Activated CD4-positive, alpha-beta T cell treated with anti-CD3 and anti-CD28 coated beads, Interleukin-2, amount 50 U/mL, for 24 hours (primary cell): ENCODE measurements at places on chromosomes 11 and 22.

- no peak for DNase-seq
Observed at GRCh38 chr11:70423523-70424505, 25.5 kb downstream of the CTTN start.

DNA sequence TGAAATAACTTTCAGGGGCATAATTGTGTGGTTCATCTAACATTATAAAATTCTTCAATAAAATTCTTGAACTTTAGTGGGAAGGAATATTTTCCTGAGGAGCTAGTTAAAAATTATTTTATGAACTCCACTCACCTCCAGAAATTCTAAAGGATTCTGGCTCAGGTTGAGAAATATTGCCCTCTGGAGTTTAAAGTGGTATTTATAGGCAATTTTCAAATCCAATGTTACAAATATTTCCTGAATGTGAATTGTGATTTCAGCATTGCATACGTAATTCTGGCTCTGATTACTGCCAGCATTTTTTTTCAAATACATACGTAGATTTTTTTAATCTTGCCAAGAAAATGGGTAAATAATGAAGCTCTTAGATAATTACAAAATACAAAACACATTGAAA lies 598.2 kb upstream of the ANO3 start:
- no peak for DNase-seq

GRCh38 chr11:134039726-134040385 lies 29.0 kb upstream of the JAM3 start:
- no peak for DNase-seq

- no peak for DNase-seq
Observed at GRCh38 chr22:37245740-37246139, 1.7 kb upstream of the RAC2 start.

DNA sequence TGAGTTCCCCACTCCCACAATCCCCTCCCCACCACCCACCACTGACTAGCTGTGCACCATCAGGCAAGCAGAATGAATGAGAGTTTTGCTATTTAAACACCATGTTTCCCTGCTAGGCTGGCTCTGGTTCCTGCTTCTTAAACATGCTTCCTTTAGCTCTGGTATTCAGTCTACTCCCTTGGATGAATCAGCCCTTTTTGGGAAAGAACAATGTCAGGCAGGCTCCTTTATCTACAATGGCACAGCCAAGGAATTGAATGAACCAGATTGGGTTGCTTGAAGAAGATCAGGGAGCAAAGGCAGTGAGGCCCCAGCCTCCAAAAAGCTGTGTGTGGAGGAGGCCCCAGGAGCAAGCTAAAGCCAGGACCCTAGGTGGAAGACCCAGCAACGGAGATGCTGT lies 92.9 kb upstream of the ISX start:
- no peak for DNase-seq

- no peak for DNase-seq
Observed at GRCh38 chr11:104432526-104432925, 268.6 kb upstream of the PDGFD start.

DNA sequence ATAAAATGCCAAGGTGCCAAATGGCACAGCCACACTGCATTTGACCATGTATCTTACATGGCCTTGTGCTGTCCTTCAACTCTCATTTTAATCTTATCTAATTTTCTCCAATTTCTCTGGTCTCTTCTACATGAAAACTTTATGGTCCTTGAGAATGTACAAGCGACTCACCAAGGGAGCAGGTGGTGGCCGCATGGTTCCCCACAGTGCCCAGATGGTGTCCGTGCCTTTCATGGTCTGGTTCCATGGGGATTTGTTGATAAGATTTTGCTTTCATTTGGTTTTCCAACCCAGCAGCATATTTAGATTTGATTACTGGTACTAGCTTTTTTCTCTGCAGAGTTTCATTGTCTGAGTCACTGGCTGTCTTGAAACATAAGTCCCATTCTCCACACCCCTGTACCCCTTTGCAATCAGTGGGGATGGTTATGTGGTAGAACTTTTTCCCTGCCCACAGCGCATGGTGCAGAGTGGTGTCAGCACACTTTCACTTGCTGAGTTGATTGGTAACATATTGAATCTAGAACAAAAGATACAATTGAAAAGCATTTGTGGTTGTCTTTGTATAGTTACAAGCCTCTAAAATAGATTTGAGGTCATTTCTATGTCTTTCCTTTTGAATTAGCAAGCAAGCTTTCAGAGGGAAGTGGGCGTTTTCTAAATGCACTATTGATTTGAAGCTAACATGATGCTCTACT lies 24.1 kb downstream of the ZNRF3 start:
- peak; percentile 64 for DNase-seq

DNA sequence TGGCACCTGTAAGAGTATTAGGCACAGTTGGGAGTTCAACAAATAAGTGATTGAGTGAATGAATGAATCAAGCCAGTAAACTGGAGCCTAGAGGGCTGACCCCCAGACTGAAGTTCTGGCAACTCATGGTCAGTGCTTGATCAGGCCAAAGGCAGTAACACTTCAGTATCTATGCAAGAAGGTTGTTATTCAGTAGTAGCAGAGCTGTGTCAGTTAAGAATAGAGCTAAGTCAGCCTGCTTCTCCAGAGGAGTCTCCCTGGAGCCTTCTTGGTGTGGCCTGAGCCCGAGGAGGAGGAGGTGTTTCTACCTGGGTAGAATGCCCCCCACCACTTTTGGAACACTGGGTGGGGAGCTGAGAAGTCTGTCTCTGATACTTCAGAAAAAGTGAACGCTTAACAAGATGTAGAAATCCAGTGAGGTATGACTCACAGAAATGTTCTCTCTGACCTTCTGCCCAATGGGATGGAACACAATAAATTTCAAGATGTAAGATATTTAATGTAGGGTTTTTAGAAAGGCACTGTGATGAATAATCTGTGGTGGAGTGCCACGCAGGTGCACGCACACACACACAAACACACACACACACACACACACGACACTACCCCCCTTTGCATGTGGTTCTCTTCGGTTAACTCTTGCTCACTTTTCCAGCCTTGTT lies 219.9 kb downstream of the HIPK3 start:
- DNase-seq: no peak

DNA sequence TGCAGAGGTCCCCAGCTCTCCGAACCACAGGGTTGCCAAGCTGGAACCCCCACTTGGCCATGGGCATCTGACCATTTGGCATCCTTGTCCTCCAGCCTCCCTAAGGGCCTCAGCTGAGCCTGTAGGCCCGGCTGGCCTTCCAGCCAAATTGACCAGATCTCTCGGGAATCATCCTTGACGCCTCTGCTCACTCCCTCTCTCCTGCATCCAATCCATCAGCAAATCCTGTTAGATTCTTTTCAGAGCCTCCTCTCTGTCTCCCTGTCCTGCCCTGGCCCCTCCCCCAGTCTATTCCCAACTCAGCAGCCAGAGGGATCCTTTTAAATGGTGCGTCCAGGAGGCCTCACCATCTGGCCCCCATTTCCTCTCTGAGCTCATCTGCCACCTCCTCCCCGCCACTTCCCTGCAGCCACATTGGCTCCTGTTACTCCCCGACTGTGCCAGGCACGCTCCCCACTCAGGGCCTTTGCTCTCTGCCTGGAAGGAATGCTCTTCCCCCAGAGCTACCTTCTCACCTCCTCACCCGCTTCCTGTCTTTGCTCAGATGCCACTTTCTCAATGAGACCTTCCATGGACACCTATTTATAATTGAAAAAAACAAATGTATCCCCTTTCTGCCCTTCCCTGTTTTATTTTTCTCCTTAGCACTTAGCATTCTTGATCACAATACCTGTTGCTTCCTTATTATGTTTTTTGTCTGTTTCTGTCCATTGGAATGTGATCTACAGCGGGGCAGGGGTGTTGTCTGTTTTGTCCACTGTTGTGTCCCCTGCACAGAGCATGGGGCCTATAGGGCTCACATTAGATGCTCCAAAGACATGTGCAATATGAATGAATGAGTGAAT lies 78.1 kb downstream of the NFAM1 start:
- no peak for DNase-seq

GRCh38 chr11:131814108-131814507 lies 443.7 kb downstream of the NTM start:
- DNase-seq: no peak

DNA sequence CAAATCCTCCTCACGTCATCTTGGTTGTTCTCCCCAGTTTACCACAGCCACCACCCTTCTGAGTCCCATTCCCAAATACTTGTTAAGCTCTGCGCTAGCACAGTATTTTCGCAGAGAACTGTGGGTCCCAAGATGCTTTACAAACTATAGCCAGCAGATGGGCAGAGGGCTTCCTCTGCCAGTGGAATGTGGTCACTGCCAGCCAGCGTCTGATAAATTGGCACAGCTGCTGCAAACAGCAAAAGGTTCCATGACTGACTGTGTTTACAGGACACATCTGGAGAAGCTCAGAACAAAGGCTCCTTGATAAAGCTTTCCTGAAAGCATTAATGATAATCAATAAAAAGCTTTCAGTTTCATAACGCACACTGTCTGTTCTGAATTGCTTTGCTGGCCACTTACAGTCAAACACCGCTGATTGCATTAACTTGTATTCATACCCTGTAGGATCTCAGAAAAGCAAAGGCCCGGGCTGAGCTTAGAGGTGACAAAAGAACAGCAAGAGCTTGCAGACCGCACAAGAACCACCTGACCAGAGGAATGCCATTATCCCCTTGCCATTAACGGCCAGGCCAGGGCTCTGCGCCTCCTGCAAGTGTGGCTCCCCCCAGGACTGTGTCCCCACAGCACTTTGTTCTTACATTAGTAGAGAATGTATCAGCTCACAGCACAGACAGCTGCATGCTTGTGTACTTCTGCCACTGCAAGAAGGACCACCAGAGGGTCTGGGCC lies 120.6 kb downstream of the MICAL3 start:
- no peak for DNase-seq

- no peak for DNase-seq
Observed at GRCh38 chr11:59437770-59438169, 1.5 kb downstream of the OR5A1 start.
